ENCODE measurements at places on chromosomes 2 and 18.

GRCh38 chr2:42830922-42831574, 38.7 kb upstream of the HAAO start:
- DNase-seq = no peak

GRCh38 chr2:18520451-18521425, 39.7 kb downstream of the RDH14 start:
- peak; percentile 54 for DNase-seq

- DNase-seq = no peak
These were observed 32.4 kb upstream of the VIT start for GRCh38 chr2:36663851-36664695.

GRCh38 chr18:56388571-56388970, 249.8 kb downstream of the TXNL1 start:
- DNase-seq = no peak

GRCh38 chr2:54456612-54457322, 640 bp downstream of the SPTBN1 start:
- DNase-seq = no peak

- no peak for DNase-seq
These were observed 136.2 kb downstream of the PXDN start for GRCh38 chr2:1607971-1608688.

DNA sequence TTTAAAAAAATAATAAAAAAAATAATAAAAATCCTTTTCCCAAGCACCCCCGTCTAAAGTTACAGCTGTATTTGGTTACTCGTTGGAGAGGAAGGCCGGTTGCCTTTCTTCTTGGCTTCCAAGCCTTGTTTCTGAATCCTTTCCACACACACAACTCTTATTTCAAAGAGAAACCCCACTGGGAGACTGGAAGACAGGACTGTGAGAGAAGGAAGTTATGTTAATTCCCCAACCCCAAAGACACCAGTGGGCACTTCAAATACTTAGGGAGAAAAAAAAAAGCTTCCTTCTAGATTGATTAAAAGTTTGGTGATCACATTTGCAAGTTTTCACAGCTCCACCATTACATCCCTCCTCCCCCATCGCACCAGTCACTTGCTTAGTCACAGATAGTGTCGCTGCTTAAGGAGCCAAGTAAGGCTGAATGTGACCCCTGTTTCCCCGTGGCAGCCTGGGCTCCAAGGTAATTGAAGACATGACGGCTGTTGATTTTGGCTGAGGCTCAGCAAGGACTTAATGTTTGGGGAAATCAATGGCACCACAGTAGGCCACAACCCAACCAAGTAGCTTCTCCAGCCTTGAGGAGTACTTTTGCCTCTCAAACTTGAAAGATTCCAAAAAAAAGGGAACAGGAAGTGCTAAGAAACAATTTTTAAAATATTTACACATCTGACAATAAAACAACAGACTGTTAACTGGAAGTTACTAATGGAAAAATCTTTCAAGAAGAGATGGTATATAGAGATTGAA, 40.8 kb upstream of the FRZB start:
- no peak for DNase-seq

GRCh38 chr18:75253784-75254183, 43.2 kb downstream of the TSHZ1 start:
- no peak for DNase-seq

GRCh38 chr2:239647052-239647819, 246.4 kb upstream of the HDAC4 start:
- no peak for DNase-seq

- DNase-seq = no peak
These were observed 92.9 kb upstream of the CSRNP3 start for GRCh38 chr2:165376571-165376975.

DNA sequence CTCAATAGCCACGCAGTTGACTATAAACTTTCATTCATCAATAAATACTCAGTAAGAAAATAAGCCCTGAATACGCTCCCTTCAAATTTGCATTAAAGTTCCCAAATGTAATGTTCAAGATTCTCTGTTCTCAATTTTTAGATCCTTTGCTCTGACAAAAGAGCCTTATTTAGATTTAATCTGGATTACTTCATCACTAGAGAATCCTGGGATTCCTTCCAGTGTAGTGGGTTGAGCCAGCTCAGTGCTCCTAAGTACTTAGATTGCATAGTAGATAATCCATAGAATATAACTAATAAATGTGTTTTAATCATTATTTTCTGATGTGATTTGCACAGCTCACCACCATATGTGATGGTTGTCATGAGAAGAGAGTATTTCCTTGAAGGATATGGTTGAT, 1286.2 kb downstream of the SUCLG1 start:
- no peak for DNase-seq

DNA sequence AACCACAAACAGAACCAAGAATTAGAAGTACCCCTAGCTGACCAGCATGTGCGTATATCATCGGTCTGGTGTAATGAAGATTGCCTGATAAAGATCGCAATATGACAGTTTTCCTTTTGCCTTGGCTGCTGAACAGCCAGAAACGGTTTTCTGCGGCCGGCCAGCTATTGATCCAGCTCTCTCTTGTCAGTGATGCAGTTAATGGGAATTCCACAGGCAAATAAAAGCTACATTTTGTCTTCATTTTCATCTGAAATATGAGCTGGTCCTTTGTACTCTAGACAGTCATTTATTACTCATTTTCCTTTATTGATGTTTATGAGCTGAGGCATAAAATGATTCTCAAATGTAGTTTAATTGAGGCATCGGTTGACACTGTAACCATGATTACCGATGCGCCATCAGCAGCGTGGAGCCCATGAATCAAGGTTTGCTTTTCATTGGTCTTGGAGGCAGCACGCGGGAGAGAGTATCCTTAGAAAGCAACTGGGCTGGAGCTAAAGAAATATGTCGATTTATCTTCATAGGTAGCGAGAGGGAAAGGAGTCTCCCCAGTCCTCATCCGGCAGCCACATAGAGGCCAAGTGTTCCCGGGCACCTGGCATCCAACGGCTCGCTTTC, 535.2 kb downstream of the GALR1 start:
- no peak for DNase-seq

- no peak for DNase-seq
These were observed 29.7 kb downstream of the GALNT5 start for GRCh38 chr2:157287160-157287559.

GRCh38 chr2:171505374-171505773, 16.9 kb upstream of the CYBRD1 start:
- no peak for DNase-seq

GRCh38 chr2:28898048-28898447, 3.6 kb downstream of the WDR43 start:
- DNase-seq = no peak

GRCh38 chr2:1266351-1266750, 146.9 kb upstream of the TPO start:
- no peak for DNase-seq

GRCh38 chr18:35201256-35201931, 39.4 kb upstream of the ZNF397 start:
- no peak for DNase-seq

GRCh38 chr2:170155022-170155722, 22.8 kb upstream of the MYO3B start:
- DNase-seq = no peak

DNA sequence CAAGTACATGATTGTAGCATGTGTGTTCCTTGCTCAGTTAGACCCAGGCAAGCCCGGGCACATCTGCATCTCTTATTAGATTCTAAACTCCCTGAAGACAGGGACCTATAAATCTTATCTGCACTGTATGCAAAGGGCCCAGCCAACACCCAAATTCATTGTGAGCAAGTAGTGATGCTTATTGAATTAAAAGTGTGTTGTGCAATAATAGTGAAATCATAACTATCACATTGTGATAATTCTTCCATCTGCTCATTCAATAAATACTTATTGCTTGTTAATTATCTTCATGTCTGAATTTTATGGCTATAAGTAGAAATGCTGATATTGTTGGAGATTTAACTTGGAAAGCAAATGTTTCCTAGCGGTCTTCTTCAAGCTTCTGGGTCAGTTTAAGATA, 387.5 kb downstream of the SLC4A3 start:
- no peak for DNase-seq

- no peak for DNase-seq
These were observed 58.4 kb upstream of the ITGB6 start for GRCh38 chr2:160258492-160258805.

DNA sequence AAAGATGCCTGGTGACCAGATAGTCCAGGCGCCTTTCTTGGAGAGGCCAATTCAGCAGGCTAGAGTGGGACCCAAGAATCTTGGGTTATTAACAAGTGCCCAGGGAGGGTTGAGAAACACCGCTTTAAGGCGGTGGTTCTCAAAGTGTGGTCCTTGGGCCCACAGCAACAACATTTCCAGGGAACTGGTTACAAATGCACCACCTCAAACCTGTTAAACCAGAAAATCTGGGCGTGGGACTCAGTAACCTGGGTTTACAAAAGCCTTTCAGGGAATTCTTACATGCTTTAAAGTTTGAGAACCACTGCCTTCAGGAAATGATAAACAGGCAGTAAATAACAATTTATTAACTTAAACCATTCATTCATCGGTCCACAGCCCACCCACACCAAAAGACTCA, 92.5 kb downstream of the SP3 start:
- no peak for DNase-seq

DNA sequence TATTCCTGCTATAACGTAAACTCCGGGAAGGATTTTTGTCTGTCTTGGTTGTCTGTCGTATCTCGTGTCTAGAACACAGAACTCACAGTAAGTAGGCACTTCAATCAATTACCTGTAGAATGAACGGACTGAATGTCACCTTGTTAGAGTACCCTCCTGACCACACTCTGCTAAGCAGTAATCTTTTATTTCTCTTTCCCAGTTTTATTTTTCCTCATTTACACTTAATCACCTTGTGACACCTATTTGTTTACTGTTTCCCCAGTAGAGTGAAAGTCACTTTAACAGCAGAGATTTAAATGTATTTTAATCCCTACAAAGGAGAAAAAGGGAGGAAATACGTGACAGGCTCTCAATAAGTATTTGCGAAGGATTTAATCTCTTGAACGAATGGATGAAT, 514 bp upstream of the EPB41L5 start:
- no peak for DNase-seq

GRCh38 chr18:76432970-76433767, 61.9 kb downstream of the ZNF516 start:
- DNase-seq = no peak

GRCh38 chr2:175366815-175367214, 185.3 kb upstream of the ATP5MC3 start:
- no peak for DNase-seq

Data from activated T-helper 1 cell treated with anti-CD3 and anti-CD28 coated beads, Interleukin-2, amount 50 U/mL, for 16 hours (primary cell).